ENCODE measurements at places on chromosomes 7 and 10.
A peak's percentile ranks its signal among the peaks of the same experiment; 100 is the strongest.

DNA sequence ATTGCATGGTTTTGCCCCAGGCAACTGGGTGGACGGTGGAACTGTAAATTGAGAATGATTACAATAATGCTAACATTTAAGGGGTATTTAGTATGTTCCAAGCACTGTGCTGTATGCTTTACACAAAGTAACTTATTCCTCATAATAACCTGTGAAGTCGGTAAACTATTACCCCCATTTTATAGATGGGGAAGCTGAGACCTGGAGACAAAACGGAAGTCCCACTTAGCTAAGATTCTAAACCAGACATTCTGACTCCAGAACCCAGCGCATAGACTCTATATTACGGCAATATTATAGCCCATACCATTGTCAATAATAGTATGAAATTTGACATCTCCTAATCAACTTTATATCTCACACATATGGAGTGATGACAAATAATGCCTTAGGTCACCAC lies 39.9 kb upstream of the TMEM236 start:
- DNase-seq, result no peak

DNA sequence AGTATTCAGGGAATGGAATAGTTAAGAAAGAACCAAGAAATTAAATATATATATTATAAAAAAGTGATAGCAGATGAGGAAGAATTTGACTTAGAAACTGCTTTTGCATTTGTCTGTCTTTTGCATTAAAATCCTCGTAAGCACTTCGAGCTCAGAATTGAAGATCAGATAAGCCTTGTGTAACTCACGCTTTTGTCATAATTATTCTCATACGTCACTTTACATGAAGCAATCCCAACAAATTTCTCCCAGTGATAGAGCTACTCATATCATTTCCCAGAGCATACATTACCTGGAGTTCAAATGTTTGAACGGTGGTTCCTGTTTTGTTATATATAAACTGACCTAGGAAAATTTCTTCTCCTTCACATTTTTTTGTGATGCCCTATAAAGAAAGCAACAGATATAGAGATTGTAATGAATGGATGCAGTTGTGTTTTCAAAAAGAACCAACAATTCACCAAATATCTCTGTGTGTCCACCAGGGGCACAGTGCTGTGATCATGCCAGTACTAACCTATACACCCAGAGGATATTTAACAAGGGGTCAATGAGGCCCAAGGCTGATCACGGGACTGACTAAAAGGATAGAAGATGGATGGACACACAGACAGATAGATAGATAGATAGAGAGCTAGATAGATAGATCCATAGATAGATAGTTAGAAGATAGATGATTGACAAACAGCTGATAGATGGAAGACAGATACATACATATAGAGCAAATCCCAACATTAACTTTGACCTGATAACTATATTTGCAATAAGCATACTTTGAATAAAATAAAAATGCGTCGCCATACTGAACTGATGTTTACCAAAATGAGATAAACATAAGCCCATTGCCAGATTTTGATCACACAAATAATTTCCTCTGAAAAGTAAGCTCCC lies 9.3 kb upstream of the HUS1 start:
- no peak for DNase-seq

DNA sequence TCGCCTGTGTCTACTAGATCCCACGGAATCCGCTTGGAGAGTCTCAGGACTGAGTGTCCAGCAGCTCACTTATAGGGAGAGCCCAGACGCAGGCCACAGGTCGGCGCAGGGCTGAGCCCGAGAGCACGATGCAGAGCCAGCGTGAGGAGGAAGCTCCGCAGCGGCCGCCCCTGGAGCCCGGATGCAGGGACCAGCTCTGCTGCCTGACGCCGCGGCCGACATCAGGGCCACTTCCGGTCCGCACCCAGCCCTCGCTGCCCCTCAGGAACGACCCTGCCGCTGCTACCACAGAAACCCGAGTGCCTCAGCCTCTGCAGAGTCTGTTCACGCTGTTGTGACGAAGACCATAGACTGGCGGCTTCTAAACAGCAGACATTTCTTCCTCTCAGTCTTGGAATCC lies 275.8 kb upstream of the PPP2R2D start:
- DNase-seq, result peak; percentile 68

DNA sequence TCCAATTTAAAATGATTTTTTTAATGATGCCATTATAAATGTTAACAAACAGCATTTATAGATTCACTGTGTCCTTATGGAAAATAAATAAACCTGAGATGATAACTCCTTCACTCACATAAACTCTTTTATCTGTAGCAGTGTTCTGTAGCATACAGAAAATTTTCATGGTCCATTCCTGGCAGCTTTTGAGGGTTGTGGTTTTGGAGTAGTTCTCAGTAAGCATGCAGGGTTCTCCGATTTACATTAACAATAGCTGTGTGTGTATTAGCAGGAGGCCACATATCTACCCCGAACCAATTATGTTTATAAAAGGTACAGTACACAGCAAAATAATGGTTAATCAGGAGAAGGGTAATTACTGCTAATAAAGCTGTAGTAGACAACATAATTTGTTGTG lies 162.7 kb downstream of the CDCA7L start:
- DNase-seq, result no peak

DNA sequence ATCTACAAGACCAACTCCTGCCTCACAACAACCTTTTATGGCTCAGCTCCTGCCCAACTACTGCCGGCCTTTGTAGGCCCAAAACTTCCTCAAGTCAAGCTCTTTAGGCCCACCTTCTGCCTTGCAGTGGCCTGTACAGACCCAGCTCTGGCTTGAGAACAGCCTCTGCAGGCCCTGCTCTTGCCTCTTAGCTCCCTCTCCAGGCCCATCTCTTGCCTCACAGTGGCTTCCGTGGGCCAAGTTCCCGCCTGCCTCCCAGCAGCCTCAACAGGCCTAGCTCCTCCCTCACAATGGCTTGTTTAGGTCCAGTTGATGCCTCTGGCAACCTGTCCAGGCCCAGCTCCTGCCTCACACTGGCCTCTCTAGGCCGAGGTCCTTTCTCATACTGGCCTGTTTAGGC lies 32.4 kb upstream of the VKORC1L1 start:
- peak; percentile 30 for DNase-seq

GRCh38 chr10:89185658-89186057 lies 21.5 kb downstream of the CH25H start:
- DNase-seq, result no peak

GRCh38 chr10:78729800-78730199 lies 339.0 kb upstream of the ZMIZ1 start:
- DNase-seq, result no peak

DNA sequence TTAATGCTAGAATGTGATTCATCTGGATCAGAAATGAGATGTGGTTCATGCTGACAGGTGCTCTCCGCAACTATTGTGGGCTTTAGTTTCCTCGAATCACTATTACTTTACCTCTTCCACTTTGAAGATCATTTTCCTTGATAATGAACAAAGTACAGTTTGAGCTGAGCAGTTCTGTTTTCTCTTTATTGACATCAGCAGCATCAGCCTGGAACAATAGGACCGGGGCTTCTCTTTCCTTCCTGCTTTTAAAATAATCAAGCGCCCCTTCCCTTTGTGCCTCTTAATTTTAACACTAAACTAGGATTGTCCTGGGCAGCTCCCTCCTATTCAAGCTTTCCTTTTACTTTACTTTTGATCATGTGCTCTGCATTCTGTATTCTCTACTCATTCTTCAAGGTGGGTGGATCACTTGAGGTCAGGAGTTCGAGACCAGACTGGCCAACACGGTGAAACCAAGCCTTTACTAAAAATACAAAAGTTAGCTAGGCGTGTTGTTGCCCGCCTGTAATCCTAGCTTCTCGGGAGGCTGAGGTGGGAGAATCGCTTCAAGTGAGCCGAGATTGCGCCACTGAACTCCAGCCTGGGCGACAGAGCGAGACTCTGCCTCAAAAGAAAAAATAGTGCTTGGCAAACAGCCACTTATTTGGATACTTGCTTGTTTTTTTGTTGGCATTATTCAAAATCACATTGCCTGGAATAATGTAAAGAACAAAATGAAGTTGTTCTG lies 67.0 kb upstream of the RHEB start:
- DNase-seq, result no peak

GRCh38 chr10:96130326-96130995 lies 364 bp downstream of the ZNF518A start:
- no peak for DNase-seq

- no peak for DNase-seq
Observed at GRCh38 chr7:87154569-87154968, 2.3 kb downstream of the DMTF1 start.

DNA sequence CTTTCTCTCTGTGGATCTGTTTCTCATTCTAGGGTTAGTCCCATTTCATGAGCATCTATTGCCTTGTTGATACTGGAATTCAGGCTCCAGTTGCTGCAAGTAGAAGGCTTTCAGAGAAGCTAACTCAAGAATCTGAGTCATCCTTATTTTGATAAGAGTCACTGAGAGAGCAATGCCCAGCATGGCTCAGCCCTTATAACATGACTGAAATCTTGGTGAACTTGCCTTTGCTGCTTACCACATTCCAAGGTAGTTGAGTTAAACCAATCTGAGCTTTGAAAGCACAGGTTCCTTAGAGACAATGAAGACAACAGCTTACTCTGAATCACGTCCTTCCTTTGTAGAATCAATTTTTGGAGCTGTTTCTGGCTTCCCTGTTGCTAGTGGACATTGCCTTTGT lies 53.6 kb upstream of the CHCHD3 start:
- no peak for DNase-seq

DNA sequence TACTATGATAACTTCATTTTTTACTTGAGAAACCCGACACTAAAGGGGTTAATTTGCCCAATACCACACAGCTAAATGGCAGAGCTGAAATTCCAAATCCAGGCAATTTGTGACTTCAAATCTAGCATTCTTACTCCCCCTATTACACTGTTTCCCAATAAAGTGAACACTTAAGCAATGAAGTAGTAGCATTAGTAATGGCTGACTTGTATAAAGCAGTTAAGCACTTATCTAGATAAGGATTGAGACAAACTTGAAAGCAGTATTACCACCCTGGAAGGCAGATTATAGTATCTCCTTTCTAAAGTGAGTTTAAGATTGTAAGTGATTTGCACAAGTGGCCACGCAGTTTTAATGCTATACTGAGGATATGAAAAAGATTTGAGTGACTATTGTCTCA lies 39.3 kb downstream of the WASL start:
- no peak for DNase-seq

GRCh38 chr7:18927134-18927533 lies 190.3 kb downstream of the TWIST1 start:
- DNase-seq, result no peak

DNA sequence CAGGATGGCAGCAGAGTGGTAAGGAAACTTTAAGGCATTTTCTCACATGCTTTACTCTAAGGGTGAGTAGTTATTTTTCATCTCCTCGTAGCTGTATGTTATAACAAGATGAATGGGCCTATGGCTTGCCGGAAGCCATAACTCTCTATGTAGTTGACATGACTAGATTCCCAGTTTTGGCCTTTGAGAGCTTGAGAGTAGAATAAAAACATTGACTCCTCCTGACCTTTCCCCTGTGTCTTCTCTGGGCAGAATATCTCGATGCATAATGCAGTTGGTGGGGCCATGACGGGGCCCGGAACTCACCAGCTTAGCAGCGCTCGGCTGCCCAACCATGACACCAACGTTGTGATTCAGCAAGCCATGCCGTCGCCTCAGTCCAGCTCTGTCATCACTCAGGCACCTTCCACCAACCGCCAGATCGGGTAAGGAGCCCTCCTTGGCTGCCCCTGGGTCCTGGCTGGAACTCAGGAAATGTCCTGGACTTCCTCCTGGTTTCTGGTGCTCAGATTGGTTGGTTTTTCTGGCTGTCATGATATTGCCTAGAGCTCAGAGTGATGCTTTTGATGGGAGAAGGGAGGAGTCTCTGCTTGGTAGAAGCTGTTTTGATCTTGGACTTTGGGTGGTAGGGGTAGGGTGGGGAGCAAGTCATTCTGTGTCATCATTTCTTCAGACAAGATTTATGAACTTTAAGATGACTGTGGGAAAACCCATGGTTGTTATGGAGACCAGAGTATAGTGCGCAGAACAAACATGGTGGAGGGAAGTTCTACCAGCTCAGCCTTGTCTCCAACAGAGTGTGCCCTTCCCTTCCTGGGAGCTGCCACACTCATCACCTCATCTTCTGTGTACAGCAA lies 158.0 kb downstream of the CREB5 start:
- DNase-seq, result no peak

GRCh38 chr7:39461263-39461820 lies 104.9 kb upstream of the YAE1 start:
- no peak for DNase-seq

- DNase-seq, result peak; percentile 82
Observed at GRCh38 chr10:24873281-24873683, 79.1 kb downstream of the PRTFDC1 start.
